ENCODE measurements at places on chromosomes 6 and 20.
A peak's percentile ranks its signal among the peaks of the same experiment; 100 is the strongest.

DNA sequence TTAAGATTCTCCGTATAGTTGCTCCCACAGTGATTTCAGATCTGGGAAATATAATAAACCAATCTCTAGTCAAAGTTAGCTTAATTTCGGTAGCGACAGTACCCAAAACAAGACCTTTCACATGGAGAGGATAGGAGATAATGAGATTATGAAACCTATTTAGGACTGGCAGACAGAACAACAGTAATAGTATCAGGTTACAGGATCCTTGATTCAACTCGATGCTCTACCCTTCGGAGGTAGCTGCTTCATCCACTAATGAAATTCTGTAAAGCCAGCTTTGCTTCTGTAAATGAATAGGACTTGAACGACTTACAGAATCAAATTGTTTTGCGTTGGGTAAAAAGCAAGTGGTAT lies 534 bp upstream of the AKIRIN2 start:
- peak overlapping the region; percentile 92 for H3K4me3 ChIP-seq
- H3K36me3 ChIP-seq = peaks cover 18% of the 10 kb centered on the region
- H3K4me1 ChIP-seq = peaks cover 36% of the 10 kb centered on the region
- no peaks in the 10 kb centered on the region for H3K27me3 ChIP-seq
- no peak for DNase-seq

GRCh38 chr6:129542705-129543104 lies 167.3 kb downstream of the ARHGAP18 start:
- DNase-seq = no peak
- H3K27ac ChIP-seq = no peak overlapping the region
- no peak overlapping the region for H3K4me3 ChIP-seq
- no peaks in the 10 kb centered on the region for H3K36me3 ChIP-seq
- peaks cover 2% of the 10 kb centered on the region for H3K4me1 ChIP-seq

DNA sequence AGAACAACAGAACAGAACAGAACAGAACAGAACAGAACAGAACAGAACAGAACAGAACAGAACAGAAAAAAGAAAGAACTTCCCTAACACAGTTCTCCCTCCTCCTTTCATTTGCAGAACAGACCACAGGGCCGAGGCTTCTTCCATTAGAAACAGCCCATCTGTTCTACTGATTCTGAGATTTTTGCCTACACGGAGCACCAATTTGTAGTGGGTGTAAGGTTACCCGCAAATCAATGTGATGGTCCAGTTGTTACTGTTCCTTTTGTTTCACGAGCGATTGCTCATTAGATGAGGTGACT lies 734 bp upstream of the OGFRL1 start:
- H3K4me3 ChIP-seq = peak overlapping the region; percentile 63
- peaks cover 1% of the 10 kb centered on the region for H3K36me3 ChIP-seq
- H3K27me3 ChIP-seq = peaks cover 40% of the 10 kb centered on the region

- H3K27ac ChIP-seq = peak overlapping the region; percentile 39
- H3K36me3 ChIP-seq = peaks cover 9% of the 10 kb centered on the region
- no peaks in the 10 kb centered on the region for H3K27me3 ChIP-seq
- no peak overlapping the region for H3K4me3 ChIP-seq
- DNase-seq = no peak
These were observed 39.0 kb downstream of the B4GALT5 start for GRCh38 chr20:49674383-49675352.

DNA sequence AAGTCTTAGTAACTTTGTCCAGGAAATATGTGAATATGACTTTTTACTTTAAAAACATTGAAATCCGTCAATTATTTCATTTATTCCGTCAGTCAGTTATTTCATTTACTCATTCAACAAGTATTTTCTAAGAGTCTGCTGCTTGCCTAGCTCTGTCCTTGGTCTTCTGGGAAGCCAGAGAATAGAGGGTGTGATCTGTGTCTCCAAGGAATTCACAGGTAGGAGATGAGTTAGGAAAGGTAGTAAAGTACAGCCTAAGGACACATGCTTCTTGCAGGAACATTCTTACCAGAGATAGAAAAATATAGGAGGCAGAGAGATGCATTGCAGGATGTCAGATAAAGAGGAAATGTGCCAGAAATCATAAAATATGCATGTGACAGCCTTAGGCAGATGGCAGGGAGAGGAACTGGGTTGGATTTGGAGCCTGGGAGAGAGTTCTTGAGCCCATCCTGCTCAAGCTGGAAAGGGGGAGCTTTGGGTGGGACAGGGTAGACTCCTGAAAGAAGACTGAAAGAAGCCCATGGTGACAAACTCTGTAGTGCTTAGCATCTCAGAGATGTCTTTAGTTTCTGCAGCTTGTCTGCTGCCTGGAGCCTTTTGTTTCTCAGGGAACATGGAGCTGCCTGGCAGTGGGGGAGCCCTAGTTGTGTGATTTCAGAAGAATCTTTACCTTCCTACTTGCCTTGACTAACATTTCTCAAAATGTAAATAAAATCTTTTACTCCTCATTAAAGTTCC lies 3.5 kb downstream of the SH3BGRL2 start:
- H3K36me3 ChIP-seq = no peaks in the 10 kb centered on the region
- peaks cover 42% of the 10 kb centered on the region for H3K27me3 ChIP-seq
- H3K27ac ChIP-seq = no peak overlapping the region

GRCh38 chr6:2186516-2186915 lies 58.9 kb downstream of the GMDS start:
- H3K27ac ChIP-seq = no peak overlapping the region
- peaks cover 4% of the 10 kb centered on the region for H3K4me1 ChIP-seq
- H3K27me3 ChIP-seq = peaks cover 26% of the 10 kb centered on the region
- peak; percentile 32 for DNase-seq
- no peaks in the 10 kb centered on the region for H3K36me3 ChIP-seq
- H3K4me3 ChIP-seq = no peak overlapping the region

DNA sequence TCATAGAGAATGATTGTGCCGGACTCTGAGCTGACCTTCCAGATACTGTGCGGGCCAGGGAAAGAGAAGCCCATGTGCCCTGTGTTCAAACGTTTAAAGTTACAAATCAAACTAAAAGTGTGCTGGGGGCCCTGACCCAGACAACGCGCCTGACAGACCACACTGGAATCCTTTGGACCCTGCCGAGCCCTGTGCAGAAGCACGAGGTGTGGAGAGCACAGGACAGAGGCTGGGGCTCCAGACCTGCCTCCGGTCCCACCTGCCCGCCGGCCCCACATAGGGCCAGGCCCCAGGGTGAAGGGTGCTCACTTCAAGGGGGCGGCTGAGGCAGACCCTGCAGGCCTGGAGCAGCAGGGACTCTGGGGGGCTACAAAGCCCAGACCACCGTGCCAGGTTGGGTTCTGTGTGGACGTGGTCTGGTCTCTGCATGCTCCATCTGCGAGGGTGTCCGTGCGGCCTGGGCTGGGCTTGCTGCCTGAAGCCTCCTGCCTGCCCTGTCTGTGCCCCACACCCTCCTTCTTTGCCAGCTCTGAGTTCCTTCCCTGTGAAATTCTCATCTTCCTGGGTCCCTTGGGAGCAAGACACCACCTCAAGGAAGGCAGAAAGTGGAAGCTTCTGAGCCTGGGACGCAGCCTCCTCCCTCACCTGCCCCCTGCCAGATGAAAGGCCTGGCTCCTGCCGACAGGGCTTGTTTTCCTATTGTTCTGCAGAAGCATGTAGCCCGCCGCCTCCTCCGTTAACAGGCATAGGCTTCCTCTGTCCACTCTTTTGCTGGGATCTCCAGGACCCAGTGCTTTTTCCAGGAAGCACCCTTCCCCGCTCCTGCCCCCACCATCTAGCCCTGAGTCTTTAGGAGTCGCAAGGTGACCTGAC lies 186.2 kb downstream of the ERMARD start:
- no peaks in the 10 kb centered on the region for H3K4me1 ChIP-seq
- no peaks in the 10 kb centered on the region for H3K27me3 ChIP-seq
- H3K4me3 ChIP-seq = no peak overlapping the region
- no peaks in the 10 kb centered on the region for H3K36me3 ChIP-seq
- no peak for DNase-seq

GRCh38 chr6:89045576-89045975 lies 35.0 kb upstream of the PNRC1 start:
- no peak overlapping the region for H3K4me3 ChIP-seq
- no peak overlapping the region for H3K27ac ChIP-seq

DNA sequence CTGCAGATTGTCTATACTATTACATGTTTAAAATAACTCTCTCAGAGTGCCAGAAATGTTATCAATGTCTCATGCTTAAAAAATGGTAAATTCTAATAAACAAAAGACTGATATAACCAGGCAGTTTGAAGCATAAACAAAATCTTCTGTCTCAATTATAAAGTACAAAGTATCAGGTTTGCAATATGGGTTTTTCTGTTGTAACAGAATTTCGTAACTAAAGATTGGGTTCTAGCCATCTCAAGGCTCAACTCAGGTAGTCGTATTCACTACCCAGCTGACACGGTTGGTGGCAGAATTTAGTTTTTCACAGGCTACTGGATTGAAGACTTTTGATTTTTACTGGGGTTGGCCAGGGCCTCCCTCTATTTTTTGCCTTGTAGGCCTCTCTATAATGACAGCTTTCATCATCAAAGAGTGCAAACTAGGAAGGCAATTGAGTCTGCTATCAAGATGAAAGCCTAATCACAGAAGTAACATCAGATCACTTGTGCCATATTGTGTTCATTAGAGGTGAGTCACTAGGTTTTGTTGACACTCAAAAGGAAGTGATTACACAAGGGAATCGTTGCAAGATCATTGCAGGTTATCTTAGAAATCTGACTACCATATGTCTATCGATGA lies 3.6 kb downstream of the CYP39A1 start:
- no peak overlapping the region for H3K27ac ChIP-seq
- H3K36me3 ChIP-seq = no peaks in the 10 kb centered on the region
- H3K4me3 ChIP-seq = no peak overlapping the region

- no peak overlapping the region for H3K27ac ChIP-seq
- H3K36me3 ChIP-seq = no peaks in the 10 kb centered on the region
- peaks cover 11% of the 10 kb centered on the region for H3K27me3 ChIP-seq
- no peak overlapping the region for H3K4me3 ChIP-seq
These were observed 70.5 kb downstream of the ADGRG6 start for GRCh38 chr6:142372348-142372747.

- no peaks in the 10 kb centered on the region for H3K36me3 ChIP-seq
- DNase-seq = no peak
These were observed 116.6 kb upstream of the STXBP5 start for GRCh38 chr6:147087641-147088040.

DNA sequence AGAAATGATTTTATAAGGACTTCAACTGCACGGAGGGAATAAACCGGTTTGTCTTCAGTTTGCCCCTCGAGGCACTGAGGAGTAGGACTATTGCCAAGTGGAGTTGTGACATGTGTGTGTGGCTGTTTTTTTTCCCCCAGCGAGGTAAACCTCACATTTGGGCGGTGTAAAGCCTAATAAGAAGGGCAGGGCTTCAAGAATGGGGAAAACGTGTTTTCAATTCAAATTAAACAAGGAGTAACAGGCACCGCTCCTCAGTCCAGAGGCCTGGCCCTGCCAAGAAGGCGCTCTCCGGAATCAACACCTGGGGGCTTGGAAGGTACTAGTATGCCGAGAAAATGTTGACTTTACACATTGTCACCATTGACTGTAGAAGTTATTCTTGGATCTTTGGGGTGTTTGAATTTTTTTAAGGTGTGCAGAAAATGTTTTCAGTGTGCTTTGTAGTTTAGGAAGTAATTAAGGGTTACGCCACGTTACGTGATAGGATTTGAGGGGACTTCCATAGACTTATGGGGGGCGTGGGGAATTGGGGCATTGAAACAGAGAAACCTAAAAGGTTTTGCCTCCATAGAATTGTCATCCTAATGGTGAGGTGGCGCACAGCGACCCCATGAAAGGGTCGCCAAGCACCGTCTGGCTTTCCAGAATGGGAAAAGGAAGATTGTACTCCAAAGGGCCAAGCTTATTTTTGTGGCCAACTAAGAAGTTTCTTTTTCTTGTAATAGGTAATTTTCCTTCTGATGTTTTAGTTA lies 791 bp downstream of the ADGRG6 start:
- DNase-seq = no peak
- H3K4me1 ChIP-seq = no peaks in the 10 kb centered on the region
- no peaks in the 10 kb centered on the region for H3K36me3 ChIP-seq
- peak overlapping the region; percentile 73 for H3K4me3 ChIP-seq

GRCh38 chr20:39269493-39270217 lies 307.5 kb downstream of the DHX35 start:
- H3K27ac ChIP-seq = no peak overlapping the region
- H3K4me1 ChIP-seq = no peaks in the 10 kb centered on the region
- no peaks in the 10 kb centered on the region for H3K27me3 ChIP-seq
- no peaks in the 10 kb centered on the region for H3K36me3 ChIP-seq
- no peak for DNase-seq

DNA sequence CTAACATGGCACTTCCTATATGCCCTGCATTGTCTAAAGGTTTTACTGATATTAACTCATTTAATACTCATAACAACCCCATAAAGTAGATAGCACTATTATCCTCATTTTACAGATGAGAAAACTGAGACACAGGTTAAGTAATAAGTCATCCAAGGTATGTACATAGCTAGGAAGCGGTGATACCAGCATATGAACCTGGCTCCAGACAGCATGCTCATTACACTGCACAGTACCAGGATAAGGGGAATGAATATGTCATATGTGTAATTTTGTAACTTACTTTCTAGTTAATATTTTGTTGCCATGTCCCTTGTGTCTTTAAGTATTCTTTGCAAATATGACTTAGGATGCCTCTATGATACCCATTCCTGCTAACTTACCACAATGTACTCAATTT lies 53.2 kb upstream of the PBOV1 start:
- peaks cover 6% of the 10 kb centered on the region for H3K27me3 ChIP-seq
- H3K4me3 ChIP-seq = no peak overlapping the region
- no peaks in the 10 kb centered on the region for H3K4me1 ChIP-seq
- no peaks in the 10 kb centered on the region for H3K36me3 ChIP-seq

DNA sequence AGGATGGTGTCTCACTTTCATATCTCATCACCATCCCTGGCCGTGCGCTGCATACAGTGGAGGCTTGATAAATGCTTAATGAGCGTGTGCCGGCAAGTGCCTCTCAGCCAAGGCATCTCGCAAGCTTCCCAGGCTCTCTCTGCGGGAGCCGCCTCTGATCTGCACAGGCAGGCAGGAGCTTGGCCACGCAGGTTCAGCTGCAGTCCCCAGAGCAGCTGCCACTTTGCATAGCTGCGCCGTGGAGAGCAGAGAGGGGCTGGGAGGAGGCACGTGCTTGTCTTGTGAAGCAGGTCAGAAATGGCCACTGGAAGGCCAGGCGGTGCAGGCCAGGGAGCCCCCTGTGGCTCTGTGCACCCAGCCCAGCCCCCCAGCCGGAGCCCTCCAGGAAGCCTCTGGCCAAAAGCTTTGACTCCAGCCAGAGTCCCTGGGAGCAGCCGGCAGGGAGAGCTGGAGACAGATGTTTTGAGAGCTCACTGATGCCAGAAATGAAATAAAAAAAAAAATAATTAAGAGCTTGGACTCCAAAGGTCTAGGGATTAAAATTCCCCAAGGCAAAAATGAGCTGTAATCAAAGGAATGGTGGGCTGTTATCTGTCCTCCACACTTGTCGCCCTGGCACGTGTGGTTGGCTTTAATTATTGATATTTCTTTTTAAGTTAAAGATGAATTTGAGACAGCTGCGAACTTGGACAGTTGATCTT lies 377.0 kb downstream of the CDH4 start:
- no peaks in the 10 kb centered on the region for H3K4me1 ChIP-seq
- no peaks in the 10 kb centered on the region for H3K27me3 ChIP-seq
- no peak overlapping the region for H3K27ac ChIP-seq
- H3K4me3 ChIP-seq = no peak overlapping the region
- no peaks in the 10 kb centered on the region for H3K36me3 ChIP-seq
